ENCODE measurements at places on chromosomes 7 and 10.

GRCh38 chr7:151078233-151079040 lies 2.2 kb downstream of the FASTK start:
- DNase-seq, result no peak

GRCh38 chr7:85714043-85714578 lies 527.3 kb upstream of the SEMA3D start:
- DNase-seq, result no peak

- DNase-seq, result no peak
These were observed 209.5 kb upstream of the KCTD7 start for GRCh38 chr7:66419210-66419609.

DNA sequence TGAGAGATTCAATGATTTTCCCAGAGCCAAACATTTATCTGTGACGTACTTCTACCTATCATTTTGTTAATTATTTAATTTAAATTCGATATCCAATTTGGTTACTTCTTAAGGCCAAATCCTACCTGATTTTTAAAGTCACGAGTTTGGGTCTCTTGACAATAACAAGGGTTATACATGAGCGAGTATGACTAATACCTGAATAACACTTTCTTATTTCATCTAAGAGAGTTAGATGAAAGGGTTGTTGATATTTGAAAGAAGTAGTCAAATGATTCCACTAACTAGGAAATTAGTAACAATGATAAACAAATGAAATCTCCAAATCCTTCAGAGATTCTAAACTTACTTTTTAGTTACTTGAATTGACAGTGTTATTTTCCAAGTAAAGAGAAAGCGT lies 1086.9 kb downstream of the XPNPEP1 start:
- no peak for DNase-seq

GRCh38 chr10:125164421-125164820 lies 4.1 kb upstream of the CTBP2 start:
- no peak for DNase-seq

GRCh38 chr10:12777840-12778585 lies 223.5 kb downstream of the CCDC3 start:
- DNase-seq, result no peak

DNA sequence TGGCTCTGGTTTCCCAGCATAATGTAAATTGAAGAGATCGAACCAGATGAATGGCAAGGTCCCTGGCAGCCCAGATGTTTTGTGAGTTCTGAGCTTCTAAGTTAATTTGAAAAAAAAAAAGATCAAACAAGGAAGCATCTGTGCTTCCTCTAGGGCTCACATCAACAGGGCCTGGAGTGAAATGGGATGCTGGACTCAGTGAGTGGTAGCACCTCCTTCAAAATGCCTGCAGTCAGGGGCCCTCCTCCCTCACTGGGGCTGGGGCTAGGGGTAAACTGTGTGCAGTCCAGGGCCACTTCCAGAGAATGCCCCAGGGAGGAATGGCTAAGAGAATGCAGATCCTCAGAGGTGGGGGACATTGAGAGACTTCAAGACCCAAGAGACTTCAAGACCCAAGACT lies 6.0 kb upstream of the CUEDC2 start:
- peak; percentile 54 for DNase-seq

- peak; percentile 29 for DNase-seq
These were observed 362.9 kb downstream of the MAGI2 start for GRCh38 chr7:79090543-79090942.

DNA sequence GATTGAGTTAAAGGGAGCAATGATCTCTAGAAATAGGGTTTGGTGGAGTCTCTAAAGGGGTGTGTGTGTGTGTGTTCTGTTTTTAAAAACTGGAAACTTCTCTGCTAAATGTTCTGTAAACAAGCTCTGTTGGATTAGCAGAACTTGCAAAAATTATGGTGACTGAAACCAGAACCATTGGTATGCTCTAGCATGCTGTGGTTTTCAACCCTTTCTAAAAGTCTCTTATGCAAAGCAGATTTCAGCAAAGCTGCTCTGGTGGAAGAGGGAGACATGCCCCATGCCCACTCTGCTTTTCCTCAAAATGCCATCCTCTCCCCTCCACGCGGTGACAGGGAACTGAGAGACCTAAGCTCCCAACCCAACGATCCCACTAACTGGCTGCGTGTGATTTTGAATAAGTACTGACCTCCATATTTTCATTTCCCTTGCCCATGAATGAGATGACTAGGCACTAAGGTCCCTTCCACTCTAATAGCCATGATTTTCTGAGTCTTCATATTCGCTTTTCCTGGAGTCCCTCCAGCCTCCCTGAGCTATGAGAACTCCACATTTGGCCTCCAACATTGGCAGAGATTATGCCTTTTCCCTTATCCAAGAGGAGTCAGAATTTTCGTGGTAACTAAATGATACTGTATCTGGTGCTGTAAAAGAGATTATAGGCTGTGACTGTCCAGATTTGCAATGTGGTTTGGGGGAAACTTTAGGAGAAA lies 117.3 kb upstream of the PALS2 start:
- no peak for DNase-seq

GRCh38 chr7:115060095-115060870 lies 138.4 kb downstream of the MDFIC start:
- no peak for DNase-seq

DNA sequence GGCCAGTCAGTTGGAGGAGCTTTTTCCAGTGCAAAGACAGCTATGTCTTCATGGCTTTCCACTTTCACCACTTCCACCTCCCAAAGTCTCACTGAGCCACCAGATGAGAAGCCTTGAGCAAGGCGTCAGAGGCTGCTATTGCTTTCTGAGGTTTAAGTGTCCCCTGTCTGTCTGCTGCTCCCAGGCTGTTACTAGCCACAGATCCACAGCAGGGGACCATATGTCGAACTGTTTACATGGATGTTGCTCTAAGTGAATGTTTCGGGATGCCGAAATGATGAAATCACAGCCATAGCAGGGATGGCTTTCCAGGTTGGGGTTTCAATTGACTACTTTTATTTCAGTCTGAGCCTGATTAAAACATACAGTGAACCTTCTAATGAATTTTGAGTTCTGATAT lies 88.5 kb downstream of the AVL9 start:
- DNase-seq, result no peak

DNA sequence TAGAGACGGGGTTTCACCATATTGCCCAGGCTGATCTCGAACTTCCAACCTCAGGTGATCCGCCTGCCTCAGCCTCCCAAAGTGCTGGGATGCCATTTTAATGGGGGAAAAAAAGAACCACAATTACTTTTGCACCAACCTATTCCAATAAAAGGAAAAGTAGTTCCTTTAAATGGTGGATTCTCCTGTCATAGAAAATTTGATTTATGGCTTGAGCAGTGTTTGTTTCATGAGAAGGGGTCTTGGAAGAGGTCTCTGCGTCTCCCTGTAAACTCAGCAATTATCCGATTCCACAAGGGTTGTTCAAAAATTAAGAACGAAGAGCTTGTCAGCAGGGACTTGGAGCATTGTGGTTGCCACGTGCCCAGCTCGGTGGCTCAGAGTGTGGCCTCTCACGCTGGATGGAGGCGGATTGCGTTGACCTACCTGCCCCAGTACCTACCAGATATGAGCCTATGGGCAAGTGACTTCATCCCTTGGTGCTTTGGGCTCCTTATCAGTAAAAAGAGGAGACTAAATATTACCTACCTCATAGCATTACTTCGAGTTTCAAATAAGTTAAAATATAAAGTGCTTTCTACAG lies 2.8 kb upstream of the TRIP6 start:
- no peak for DNase-seq

GRCh38 chr10:71614946-71615345 lies 104.6 kb downstream of the C10orf105 start:
- DNase-seq, result no peak

- peak; percentile 93 for DNase-seq
These were observed 98.0 kb upstream of the ZNF722 start for GRCh38 chr7:63900394-63901203.

Measured in common myeloid progenitor, CD34-positive (primary cell).